ENCODE measurements at places on chromosomes 2 and 18.

DNA sequence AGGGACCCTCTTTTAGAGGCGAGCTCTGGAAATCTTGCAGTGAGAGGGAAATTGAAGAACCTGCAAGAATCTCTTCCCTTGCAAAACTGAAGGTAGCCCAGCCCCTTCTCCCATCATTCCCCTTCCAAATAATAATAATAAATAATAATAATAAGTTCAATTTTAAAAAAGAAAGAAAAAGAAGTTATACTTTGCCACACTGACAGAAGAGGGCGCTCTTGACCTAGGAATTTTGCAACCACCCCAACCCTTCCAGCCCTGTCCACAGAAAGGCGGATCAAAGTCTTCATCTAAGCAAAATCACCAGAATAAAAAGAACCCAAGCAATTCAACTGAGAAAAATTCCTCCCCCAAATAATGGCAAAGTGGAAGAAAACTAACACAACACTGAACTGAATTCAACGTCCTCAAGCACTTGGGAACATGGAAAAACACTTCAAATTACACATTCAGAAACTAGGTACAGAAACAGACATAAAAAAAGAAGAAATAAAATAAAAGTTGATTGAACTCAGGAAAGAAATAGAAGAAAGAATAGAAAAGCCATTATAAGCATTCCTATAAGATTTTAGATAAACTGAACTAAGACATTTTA, 98.9 kb upstream of the GLS start:
- peak; percentile 26 for DNase-seq

DNA sequence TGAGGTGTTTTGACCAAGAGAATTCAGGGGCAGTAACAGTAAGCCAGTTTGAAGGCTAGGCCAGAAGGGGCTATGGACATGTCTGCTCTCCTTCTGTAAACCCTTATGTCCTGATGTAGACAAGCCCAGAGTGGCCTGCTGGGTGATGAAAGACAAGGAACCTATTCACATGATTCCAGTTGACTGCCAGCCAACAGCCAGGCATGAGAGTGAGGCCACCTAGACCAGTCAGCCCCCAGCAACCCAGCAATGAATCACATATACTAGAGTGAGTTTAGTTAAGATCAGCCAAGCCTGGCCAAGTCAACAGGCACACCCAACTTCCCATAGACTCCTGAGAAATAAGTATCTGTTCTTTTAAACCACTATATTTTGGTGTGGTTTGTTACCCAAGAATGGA, 1889.7 kb upstream of the CELF4 start:
- DNase-seq, result no peak

DNA sequence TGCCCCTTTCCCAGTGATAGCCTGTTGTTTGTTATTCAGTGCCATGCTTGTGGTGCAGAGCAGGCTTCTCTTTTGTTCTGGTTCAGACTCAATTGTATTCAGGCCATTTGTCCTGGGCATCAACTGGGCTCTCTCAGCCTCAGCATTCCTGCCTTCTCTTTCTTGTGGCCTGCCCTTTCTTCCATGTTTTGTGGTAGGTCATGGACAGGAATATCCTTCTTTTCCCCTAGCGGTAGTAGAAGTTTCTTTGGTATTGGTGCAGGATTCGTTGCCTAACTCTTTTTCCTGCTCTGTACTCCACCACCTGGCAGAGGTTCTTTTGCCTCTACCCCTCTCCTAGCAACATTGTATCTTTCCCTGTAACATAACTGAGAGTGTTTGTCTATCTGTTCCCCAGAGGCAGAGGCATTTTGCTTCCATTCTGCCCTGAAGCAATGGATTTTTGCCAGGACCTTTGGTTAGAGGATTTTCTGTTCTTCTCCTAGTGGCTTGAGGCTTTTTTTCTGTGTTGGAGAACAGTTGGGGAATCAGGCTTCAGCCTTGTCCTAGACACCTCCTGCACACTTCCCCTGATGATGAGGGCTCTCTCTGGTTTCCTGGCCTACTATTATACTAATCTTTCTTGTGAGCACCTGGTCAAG, 68.5 kb downstream of the NCOA1 start:
- DNase-seq, result no peak

DNA sequence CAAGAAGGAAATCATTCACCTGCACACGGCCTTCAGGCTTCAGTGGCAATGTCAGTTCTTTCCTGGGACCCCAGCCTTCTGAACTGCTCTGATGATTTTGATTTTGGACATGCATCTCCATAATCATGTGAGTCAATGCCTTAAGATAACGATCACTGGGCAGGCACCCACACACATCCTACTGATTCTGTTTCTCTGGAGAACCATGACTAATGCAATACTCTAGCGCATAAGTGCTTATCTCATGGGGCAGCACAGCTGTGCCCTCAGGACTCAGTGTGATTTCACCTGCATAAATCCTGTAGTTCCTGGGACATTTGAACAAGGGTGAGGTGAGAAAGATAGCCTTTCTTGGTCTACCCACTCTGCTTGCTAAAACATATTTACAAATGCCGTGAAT, 144.6 kb downstream of the AKAIN1 start:
- no peak for DNase-seq

- DNase-seq, result no peak
Observed at GRCh38 chr2:128735296-128735960, 416.8 kb upstream of the HS6ST1 start.

DNA sequence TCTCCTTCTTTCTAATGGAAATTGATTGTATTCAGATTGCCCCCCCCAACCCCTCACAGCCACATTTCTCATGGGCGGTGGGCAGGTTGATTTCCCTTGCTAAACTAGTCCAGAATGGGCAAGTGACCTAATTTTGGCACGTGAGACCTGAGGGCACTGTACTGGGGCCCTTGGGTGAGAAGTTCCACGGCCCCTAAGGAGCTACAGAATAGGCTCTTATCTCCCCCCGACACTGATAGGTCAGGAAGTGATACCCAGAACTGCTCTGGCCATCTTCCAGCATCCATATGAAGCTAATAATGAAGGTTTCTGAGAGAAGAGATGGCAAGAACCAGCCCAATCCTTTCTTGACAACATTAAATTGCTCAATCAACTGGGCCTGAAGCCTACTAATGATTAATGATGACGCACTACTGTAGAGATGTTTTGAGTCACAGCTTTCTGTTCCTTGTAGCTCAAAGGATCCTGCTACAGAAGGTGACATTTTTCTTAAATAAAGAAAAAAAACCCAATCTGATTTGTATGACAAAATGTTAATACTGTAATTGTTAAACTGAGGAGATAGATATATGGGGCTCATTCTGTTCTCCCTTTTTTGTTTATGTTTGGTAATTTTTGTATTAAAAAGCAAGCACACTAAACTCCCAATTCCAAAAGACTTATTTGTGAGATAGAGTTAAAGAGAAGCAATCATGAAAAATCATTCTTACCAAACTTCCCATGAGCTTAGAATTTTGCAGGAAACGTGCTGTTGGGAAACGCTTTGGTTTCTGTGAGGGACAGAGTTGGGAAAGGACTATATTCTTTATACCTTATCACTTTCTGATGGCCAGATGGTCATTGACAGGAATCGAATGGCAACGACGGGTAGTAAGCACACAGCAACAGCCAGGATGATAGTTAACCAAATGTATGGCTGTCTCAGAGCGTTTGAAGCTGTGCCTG, 28.2 kb upstream of the NARS1 start:
- DNase-seq, result no peak

GRCh38 chr18:34315591-34316352, 91.1 kb upstream of the NOL4 start:
- DNase-seq, result no peak

DNA sequence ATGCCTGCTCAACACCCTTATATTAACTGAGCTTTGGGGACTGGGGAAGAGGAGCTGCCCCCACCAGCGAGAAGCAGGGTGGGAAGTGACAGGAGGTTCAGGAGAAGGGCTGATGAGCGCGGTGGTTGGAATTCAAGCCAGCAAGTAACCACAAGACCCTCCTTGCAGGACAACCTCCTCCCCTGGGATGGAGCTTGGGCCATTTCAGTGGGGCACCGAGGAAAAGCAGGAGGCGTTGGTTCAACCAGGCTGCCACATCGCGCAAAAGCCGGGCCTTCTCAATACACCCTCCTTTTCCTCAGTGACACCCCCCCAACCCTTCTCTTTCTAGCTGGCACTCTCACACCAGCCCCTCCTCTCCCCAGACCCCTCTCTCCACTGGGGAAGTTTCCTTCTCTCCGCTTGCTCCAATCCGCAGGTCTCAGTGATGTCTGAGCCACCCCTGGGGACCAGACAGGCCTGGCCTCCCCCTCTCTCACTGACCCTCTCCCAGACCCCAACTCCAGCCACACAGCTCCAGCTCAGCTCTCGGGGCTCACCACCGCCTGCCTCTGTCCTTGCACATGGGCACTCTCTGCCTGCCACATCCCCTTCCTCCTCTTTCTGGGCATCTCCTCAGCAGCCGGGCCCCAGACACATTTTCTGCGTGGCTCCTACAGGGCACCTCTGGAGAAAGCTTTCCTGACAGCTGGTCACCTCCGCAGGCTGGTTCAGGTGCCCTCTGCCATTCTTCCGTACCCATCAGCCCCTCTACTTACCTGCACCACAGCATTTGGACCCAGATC, 44.5 kb downstream of the KCNF1 start:
- no peak for DNase-seq

GRCh38 chr2:97698530-97698929, 14.8 kb upstream of the ZAP70 start:
- no peak for DNase-seq

- DNase-seq, result peak; percentile 78
Observed at GRCh38 chr2:68774569-68775271, 40.1 kb downstream of the ARHGAP25 start.

DNA sequence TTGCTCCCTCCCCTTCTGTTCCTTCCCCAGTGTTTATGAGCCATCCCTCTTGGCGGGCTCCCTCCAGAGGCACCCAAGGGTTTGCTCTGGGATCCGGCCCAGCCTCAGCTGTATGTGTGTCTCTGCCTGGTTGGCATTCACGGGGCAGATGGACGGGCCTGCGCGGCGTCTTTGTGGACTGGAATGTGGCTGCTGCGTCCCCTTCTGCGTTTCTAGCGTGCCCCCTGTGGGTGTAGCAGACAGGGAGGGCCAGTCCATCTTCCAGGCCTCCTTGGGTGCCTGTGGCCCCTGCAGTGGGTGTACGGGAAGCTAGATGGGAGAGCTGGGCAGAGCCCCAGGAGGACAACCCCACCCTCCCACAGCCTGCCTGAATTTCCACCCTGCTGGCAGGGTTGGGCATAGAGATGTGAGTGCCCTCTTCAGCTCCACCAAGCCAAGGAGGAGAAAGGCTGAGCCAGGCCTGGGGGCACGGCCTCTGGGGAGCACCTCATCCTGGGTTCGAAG, 15.7 kb downstream of the GPC1 start:
- DNase-seq, result no peak

GRCh38 chr18:6484659-6485058, 69.9 kb upstream of the L3MBTL4 start:
- DNase-seq, result no peak

DNA sequence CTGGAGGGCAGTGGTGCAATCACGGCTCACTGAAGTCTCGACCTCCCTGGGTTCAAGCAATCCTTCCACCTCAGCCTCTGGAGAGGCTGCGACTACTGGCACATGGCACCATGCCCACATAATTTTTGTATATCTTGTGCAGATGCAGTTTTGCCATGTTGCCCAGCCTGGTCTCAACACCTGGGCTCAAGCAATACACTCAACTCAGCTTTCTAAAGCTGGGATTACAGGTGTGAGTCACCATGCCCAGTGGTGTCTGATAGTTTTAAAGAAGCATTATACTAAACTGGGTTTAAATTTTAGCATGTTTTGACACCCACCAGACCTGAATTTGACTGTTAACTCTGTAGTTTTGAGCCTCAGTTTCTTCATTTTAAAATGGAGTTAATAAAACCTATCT, 109.4 kb upstream of the SLC38A11 start:
- no peak for DNase-seq

DNA sequence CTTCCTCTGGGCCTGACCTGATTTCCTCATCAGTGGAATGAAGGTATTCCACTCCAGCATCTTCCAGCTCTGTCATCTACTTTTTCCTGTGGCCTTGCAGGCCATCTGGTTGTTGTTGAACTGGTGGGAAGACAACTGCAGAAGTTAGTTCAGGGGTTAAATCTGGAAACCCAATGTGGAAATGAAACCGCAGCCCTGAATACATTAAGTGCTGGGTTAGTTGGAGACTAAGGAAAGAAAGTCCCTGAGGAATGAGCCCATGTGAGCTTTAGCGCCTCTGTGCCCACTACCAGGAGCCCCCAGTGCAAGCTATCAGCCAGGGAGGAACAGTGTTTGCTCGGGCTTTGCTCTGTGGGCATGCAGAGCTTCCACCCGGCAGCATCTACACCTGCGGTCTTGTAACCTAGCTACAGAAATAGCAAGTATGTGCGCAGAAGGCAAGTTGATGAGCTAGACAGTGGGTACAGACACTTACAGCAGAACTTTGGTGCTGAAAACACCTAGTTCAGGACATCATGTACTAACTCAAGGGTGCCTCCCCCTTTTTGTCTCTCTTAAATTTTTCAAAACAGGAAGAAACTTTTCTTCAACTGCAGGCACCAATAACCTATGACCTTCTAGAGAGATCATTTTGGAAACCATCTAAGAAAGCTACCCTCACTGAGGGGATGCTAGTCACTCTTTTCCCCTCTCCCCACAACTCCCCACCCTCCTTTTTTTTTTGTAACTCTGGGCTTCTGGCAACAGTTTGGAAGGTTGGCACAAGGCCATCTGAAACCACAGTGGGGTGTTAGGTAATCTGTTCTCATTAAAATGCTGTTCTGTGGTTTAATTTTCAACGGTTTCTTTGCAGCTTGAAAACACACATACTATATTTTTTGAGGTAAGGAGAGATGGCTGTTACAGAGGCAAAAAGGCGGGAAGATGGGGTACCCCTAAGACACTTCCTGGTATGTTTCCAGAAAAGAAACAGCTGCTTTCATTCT, 18.3 kb upstream of the CXCR4 start:
- DNase-seq, result no peak

- DNase-seq, result no peak
Observed at GRCh38 chr2:230687498-230687897, 25.1 kb upstream of the CAB39 start.

- DNase-seq, result no peak
Observed at GRCh38 chr2:46699934-46700256, 215.7 kb downstream of the MCFD2 start.

GRCh38 chr2:131535526-131535925, 7.8 kb downstream of the CCDC74A start:
- no peak for DNase-seq

DNA sequence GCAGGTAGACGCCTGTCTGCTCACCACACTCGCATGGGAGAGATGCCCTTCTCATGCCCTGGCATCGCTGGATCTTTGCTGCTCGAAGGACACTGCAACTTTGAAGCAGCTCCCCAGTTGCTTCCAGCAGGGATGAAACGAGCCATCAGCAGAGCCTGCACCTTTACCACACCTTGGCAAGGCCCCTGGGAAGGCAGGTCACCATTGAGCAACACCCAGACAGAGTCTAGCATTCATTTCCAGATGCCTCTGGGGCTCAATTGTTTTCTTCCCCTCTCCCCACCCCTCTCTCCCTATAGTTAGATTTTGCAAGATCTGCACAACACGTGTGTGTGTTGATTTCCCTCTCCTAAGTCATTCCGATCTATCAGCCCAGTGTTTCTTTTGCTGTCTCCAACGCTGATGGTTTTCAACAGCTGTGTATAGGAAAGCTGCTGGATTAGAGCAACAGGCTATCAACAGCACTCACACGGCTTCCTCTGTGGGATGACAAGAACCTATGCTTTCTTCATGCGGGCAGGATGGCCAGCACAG, 25.6 kb upstream of the INHBB start:
- no peak for DNase-seq

Data from GM12864 (cell line).